ENCODE measurements at places on chromosomes 5 and 9.
A peak's percentile ranks its signal among the peaks of the same experiment; 100 is the strongest.

DNA sequence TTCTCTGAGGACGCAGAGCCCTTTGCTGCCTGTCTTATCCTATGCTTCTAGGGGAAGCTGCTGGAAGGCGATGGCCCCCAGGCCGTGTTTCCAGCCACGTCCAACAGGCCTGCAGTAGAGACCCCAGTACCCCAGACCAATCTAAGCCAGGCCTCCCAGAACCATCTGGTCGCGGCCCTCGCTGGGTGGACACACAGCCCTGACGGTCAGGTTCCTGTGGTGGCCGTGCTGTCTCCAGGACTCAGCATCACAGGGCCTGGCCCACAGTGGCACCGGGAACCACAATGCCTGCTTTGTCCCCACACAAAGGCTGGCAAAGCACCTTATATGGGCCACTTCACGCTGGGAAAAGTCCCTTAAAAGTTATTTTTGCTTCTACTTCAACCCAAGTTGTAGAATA lies 44.5 kb downstream of the SEMA4D start:
- no peak for DNase-seq

DNA sequence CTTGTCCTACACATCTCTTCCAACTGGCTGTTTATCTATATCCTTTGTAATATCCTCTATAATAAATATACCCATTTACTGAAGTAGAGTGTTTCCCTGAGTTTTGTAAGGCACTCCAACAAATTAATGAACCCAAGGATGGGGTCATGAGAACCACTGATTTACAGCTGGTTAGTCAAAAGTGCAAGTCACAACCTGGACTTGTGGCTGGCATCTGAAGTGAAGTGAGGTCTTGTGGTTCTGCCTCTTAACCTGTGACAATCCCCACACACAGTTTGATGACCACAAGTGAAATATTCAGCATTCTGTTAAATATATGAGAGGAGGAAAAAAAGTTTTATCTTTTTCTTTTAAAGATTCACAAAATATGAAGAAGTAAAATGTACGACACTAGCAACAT lies 126.1 kb downstream of the NR2F1-AS1 start:
- DNase-seq, result no peak

GRCh38 chr5:55004729-55005128 lies 19.3 kb upstream of the GZMK start:
- DNase-seq, result no peak

- DNase-seq, result no peak
Observed at GRCh38 chr9:107219486-107220077, 63.5 kb upstream of the RAD23B start.

- peak; percentile 24 for DNase-seq
Observed at GRCh38 chr5:31492869-31493268, 39.0 kb downstream of the DROSHA start.

- peak; percentile 45 for DNase-seq
Observed at GRCh38 chr9:34377404-34377746, 677 bp upstream of the MYORG start.

GRCh38 chr5:77945874-77946273 lies 169.7 kb upstream of the TBCA start:
- no peak for DNase-seq

- DNase-seq, result peak; percentile 78
Observed at GRCh38 chr9:134545543-134546245, 95.9 kb upstream of the COL5A1 start.

DNA sequence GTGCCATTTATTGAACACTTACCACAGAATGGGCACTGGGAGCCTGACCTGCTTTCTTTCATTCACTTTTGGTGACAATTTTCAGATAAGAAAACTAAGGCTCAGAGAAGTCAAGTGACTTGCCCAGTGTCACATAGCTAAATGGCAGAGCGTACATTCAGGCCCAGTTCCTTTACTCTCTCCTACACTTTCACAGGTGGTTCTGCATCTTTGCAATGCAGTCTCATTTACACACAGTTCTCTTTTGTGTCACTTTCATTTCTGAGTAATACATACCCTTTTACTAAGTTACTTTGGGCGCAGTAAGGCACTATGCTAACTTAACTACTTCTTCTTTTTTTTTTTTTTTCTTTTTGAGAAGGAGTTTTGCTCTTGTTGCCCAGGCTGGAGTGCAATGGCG lies 8.3 kb downstream of the NFIL3 start:
- no peak for DNase-seq

DNA sequence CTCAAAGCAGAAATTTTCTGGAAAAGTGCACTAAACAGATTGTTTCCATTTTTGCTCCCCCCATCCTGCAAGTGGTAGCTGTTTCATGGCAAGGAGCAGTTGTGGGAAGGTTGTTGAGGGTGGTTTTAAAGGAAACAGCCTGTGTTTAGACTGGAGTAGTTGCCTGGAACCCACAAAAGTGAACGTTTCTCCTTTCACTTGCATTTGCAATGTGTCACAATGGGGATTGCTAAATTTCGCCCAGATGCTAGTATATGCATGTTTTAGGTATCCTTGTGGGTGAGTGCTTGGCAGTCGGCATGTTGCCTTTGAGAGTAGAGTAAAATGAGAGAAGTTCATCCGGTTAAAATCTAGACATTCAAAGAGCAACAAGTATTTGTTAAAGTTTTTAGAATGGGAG lies 1099.9 kb upstream of the DMAC1 start:
- DNase-seq, result no peak
